Hypothalamus (tissue), 51 donors: ENCODE measurements at places on chromosomes 3 and 15.
A peak's percentile ranks its signal among the peaks of the same experiment; 100 is the strongest.

GRCh38 chr3:98775459-98776139, 12.5 kb downstream of the ST3GAL6 start:
- DNase-seq, result no peak

DNA sequence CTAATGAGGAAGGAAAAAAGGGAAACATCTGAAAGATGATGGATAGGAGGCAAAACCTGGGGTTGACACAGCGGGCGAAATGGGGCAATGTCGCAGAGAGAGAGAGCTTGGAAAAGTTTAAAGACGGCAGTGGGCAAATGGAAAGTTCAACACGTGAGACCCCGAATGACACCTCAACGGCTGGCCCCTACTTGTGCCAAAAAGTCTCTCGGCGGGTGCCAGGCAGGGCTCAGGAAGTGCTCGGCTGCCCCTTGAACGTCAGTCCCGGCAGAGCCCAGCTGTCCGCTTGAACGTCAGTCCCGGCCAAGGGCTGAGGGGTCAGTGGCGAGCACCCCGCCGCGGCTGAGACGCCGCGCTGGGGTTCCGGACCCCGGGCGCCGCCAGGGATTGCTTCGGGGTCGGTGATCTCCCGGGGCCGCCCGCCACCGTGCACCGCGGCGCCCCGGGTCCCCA, 658 bp downstream of the EOGT start:
- peak; percentile 14 for DNase-seq

DNA sequence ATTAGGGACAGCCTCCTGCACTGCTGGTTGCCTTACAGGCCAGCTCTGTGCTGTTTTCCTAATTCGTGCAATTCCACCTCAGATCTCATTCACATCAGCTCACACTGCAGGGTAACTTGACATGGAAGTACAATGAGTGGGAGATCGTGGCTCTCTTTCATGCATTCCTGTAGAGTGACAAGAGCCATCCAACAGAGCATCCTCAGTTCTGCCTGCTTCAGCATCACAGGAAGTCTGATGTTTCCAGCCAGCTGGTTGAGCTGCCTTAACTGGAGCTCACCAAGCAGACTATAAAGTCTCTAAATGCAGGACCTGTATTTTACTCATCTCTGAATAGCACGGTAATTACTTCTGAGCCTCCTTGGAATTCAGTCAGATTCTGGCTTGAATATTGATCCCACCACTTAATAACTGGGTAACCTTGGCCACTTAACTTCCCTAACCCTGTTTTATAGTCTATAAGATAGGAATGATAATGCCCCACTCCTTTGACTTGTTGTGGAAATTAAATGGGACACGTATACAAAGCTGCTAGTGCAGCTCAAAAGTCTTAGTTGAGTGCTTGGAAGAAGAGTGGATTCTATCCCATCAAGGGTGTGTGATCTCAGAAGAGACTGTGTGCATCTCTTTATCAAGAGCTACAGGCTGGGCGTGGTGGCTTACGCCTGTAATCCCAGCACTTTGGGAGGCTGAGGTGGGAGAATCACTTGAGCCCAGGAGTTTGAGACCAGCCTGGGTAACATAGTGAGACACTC, 1.4 kb upstream of the DIS3L start:
- no peak for DNase-seq

GRCh38 chr3:61618871-61619270, 57.5 kb downstream of the PTPRG start:
- DNase-seq, result no peak

DNA sequence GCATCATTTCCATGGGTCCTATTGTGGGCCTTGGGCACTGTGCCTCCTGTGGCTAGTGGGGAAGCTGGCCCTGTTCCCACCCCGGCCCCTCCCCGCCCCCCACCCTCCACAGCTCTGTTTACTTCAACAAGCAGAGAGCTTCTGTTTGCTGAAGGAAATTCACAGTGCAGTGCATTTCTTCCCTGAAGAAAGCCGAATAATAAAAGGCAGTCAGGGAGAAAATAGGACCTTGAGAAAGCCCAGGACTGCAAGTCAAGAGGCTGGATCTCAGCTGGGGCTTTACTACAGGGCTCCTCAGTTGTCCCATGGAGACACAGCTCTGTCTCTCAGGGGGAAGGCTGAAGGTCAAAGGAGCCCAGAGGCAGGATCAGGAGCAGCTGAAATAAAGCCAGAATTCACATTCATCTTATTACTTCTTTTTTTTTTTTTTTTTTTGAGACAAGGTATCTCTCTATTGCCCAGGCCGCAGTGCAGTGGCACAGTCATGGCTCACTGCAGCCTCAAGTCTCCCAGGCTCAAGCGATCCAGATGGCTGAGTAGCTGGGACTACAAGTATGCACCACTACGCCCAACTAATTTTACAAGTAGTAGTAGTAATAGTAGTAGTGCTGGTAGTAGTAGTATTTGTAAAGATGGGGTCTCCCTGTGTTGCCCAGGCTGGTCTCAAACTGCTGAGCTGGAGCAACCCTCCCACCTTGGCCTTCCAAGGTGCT, 33.0 kb upstream of the LACTB start:
- DNase-seq, result no peak

DNA sequence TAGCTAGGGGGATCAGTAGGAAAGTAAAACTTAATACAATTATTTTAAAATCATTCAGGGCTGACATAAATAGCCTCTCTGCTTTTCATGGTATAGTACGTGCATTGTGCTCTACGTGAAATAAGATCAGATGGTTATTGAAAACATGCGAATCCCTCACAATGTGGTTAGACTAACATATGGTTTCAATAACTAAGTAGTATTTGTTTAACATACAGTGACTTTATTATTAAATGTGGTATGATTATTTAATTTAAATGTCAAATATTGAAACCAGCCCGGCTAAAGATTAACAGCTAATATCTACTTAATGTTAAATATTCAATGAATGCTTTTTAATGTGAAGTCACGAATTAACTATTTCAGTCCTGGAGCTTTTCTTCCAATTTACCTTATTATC, 473.9 kb upstream of the THBS1 start:
- DNase-seq, result no peak

GRCh38 chr3:136787349-136787748, 31.6 kb upstream of the SLC35G2 start:
- no peak for DNase-seq

- DNase-seq, result no peak
These were observed 147.6 kb downstream of the DNAJB8 start for GRCh38 chr3:128319107-128319506.

- DNase-seq, result no peak
These were observed 11.1 kb downstream of the LRCH3 start for GRCh38 chr3:197801891-197802778.

GRCh38 chr15:40469776-40470390, 901 bp upstream of the CHST14 start:
- DNase-seq, result no peak

- DNase-seq, result no peak
These were observed 11.5 kb downstream of the CPNE9 start for GRCh38 chr3:9715136-9715535.
